ENCODE measurements at places on chromosomes 7 and 10.

- no peak for DNase-seq
Observed at GRCh38 chr7:140137078-140137477, 39.7 kb downstream of the KDM7A start.

GRCh38 chr7:78649976-78650375, 803.5 kb downstream of the MAGI2 start:
- DNase-seq, result no peak

DNA sequence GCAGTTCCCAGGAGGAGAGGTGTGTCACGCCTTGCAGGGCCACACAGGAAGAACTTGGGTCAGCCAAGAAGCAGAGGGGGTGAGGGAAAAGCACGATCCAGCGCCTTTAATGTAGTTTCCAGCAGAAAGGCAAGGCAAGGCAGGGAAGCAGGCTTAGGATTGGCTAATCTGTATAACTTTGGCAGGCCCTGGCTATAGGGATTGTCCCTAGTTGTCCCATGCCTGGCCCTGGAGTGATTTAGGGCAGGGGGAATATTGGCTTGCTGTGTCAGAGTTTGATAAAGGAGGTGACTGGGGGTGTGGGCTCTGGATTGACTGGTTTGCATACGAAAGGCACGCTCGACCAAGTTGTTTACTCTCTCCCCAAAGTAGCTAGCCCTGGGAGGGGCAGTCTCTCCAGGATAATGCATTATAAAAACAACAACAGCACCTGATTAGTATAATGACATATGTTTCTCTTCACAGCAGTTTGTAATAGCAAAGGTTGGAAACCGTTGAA, 44.5 kb downstream of the RBM28 start:
- DNase-seq, result no peak

DNA sequence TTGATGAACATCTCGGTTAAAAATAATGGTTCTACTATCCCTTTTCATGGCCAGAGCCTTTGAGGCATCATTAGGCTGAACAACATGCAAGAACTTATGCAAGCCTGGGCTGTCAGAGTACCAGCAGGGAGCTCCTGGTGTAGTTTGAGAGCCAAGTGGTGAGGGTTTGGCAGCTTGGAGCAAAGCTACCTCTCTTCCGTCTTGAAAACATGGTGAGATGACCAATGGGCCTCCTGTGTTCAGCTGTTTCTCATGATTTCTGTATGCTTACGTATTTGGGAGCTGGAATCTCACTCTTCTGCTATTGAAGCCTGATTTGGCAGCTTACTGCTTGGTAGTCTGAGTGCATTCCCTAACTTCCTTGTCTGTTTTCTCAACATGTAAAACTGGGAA, 150.4 kb downstream of the CXCL12 start:
- no peak for DNase-seq

- no peak for DNase-seq
Observed at GRCh38 chr7:32217341-32218153, 147.3 kb upstream of the PDE1C start.

- DNase-seq, result no peak
Observed at GRCh38 chr10:92162541-92162940, 128.3 kb downstream of the CPEB3 start.

- DNase-seq, result no peak
Observed at GRCh38 chr10:132461683-132462231, 64.8 kb downstream of the PWWP2B start.

DNA sequence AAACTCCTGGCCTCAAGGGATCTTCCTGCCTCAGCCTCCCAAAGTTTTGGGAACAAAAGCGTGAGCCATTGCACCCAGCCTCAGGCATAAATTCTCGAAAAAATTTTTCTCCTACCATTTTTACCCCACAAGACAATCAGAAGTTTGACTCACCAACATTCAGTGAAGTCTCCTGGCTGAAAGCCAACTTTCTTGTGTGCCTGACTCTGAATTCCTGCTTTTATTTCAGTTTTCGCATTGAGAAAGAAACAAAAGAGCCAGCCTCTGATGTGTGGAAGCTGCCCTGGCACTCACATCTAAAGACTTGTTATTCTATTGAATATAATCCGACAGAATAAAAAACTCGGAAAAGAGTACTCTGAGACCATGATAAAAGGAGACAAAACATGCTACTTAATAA, 402.9 kb downstream of the MAGI2 start:
- peak; percentile 7 for DNase-seq

DNA sequence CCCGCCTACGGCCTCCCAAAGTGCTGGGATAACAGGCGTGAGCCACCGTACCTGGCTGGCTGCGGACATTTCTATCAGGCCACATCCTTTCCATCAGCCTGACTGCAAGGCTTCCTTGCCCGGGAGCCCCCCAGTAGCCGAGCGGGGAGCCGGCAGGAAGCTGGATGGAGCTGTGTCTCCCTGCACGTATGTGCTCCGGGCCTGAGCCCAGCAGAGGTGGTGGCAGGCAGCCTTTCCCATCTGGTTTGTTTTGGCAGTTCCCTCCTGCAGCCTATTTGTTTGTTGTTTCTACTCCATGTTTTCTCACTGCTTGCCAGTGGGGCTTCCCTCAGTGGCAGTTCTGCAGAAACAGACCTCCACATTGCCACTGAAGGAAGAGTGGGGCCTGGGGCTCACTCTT, 5.4 kb downstream of the POP7 start:
- DNase-seq, result no peak

DNA sequence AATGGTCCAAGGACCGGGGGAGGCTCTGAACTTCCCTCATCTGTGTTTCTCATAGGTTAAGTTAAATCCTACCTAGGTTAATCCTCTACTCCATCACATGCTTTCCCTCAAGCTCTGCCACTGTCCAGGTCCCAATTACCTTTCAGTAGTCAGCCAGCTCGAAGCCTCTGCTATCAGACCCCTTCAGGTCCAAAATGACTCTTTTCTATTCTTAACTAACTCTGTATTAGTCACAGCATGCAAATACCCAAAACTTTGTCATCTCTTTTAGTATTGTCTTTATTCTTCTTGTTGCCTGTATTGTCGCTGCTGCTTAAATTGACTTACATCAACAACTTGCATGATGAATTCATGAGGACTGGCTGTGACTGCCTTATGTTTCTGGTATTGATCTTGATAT, 15.3 kb downstream of the PPP1R17 start:
- DNase-seq, result no peak

GRCh38 chr7:8442814-8443304, 9.4 kb downstream of the NXPH1 start:
- peak; percentile 45 for DNase-seq

DNA sequence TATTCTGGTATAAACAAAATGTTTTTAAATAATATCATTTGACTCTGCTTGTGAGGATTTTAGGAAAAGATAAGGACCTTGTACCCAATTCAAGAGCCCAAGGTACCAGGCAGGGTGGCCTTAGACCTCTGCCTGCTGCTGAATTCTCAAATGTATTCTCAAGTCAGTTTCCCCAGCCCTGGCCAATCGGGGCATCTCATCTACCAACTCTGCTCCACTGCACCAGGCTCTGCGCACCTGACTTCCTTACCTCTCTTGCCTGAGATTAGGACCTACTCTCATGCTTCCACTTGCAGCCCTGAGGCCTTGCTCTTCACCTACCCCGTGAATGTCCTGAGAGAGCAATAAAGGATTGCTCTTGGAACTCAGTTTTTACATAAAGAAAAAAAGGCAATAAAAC, 69.6 kb upstream of the EZH2 start:
- DNase-seq, result no peak

- no peak for DNase-seq
Observed at GRCh38 chr10:86992456-86992855, 24.2 kb downstream of the ADIRF start.

- DNase-seq, result no peak
Observed at GRCh38 chr10:126738001-126738400, 67.5 kb upstream of the C10orf90 start.

GRCh38 chr10:119268871-119269506, 61.6 kb downstream of the GRK5 start:
- peak; percentile 67 for DNase-seq

DNA sequence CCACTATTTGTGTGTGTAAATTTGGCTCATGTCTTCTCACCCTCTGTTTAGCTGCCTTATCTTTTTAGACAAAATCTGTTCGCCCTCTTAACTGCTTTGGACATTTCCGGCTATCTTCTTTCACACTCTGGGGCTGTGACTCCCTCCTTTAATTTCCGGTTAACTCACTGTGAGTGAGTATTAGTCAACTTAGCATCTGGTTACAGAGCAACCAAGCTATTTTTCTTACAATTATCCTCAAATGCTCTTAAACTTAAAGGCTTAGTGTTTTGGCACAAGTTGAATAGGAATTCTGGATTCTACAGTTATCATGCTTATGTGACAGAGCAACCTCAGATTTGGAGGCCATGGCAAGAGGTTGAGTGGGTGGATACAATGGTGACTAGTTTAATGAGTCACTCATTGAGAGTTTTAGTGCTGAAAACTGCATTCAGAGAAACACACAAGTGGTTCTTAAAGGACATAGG, 177.6 kb upstream of the SEMA3A start:
- peak; percentile 10 for DNase-seq

DNA sequence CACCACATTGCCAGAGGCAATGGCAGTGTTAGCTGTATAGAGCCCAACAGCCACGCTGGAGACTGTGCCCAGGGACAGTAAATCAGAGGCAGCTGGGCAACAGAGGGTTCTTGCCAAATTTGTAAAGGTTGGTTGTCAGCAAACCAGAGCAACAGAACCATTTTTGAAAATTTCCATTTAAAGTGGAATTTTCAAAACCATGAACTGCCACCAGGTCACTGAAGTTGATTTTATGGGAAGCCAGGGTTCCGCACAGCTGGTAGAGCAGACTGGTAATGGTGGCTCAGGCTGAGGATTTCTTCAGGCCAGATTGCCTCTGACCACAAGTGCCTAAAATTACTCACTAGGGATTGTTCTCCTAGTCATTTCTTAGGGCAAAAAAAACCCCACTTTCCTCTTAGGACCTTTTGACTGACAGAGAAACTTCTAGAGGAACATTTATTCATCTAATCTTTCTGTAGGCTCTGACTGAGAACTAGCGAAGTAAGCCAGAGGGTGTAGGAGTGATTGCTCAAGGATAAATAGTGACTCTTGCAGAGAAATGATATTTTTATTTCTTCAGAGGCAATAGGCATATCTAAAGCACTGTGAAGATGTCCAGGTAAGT, 342.4 kb downstream of the BBS9 start:
- DNase-seq, result no peak

GRCh38 chr10:4778761-4779160, 47.2 kb upstream of the AKR1E2 start:
- DNase-seq, result no peak

- no peak for DNase-seq
Observed at GRCh38 chr7:50677638-50677996, 105.1 kb downstream of the GRB10 start.

GRCh38 chr10:14451341-14451740, 120.6 kb upstream of the FRMD4A start:
- DNase-seq, result no peak

- DNase-seq, result peak; percentile 38
Observed at GRCh38 chr10:30392564-30392990, 41.4 kb upstream of the MAP3K8 start.

GRCh38 chr10:27188259-27188658, 33.1 kb downstream of the MASTL start:
- DNase-seq, result no peak

GRCh38 chr10:103685880-103686669, 169.3 kb downstream of the SH3PXD2A start:
- peak; percentile 36 for DNase-seq

DNA sequence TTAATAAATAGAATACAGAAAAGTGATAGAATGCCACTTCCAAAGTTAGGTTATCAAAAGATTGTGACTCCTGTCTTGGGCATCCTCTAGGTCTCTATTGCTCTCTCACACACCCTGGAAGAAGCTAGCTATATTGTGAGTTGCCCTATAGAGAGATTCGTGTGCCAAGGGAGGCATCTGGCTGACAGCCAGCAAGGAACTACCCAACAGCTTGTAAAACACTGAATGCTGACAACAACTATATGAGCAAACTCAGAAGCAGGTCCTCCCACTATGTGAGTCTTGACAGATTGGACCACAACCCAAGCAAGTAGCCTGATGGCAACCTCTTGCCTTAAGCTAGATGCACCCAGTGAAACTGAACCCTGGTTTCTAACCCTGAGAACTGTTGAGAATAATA, 55.7 kb upstream of the CDK14 start:
- DNase-seq, result no peak

DNA sequence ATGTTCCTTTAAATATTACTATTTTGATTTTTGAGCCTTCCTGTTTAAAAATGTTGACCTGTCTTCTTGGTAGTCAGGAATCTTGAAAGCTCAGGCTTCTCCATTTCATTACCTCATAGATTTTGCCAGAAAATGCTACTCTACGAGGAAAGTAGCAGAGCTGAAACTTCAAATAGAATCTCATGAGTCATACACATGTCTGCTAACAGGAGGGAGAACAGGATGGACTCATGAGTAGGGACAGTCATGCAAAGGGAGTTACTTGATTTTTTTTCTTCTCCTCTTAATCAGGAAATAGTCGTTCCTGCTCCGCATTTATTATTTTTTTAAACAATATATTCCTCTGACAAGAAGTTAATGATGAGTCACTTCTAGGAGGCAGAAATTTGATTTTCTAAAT, 37.0 kb upstream of the MINDY3 start:
- DNase-seq, result peak; percentile 86

DNA sequence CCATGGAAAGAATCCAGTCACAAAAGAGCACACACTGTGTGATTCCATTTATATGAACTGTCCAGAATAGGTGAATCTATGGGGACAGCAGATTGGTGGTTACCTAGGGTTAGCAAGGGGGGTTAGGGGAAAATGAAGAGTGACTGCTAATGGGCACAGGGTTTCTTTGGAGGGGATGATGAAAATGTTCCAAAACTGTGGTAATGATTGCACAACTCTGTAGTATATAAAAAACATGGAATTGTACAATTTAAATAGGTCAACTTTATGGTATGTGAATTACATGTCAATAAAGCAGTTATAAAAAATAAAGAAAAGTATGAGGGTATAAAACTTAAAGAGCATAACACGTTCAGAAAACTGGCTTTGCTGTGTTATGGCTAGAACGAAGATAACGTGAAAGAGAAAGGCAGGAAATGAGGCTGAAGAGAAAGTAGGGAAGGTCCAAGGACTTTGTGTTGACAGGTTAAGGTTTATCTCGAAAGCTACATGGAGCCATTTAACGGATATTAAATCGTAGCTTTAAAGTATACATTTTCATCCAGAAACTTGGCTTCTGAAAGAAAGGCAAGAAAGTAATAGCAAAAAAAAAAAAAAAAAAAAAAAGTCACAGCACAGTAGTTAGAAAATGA, 26.4 kb upstream of the MSS51 start:
- no peak for DNase-seq

DNA sequence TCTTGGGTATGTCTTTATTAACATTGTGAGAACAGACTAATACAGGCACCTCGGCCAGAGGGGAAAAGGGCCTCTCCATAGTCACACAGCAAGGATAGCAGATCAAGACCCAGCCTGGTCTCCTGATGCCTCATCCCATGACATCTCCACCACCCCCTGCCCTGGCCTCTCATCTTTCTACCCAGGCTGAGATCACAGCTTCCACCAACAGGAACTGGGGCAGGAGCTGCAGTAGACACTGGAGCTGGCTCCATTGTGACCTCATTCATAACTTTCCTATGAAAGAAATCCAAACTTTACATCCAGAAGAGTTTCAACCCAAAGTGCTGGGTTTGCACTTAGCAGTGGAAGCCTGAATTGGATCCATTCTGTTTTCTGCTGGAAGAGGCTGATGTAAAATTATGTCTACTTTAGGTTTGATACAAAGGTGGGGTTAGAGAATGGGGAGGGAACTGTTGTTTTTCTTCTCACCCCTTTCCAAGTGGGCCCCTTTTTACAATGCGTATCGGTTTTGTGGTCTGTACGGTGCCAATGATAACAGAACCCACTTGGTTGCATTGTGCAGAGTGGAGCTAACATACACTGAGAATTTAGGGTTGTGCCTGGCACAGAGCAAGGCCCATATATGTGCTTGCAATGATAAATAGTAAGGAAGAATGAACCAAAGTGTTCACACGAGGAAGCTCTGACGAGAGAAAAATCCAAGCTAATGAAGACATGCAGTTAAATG, 28.6 kb upstream of the INSIG1 start:
- no peak for DNase-seq

Data from kidney capillary endothelial cell (primary cell).